ENCODE measurements at places on chromosomes 7 and 10.

DNA sequence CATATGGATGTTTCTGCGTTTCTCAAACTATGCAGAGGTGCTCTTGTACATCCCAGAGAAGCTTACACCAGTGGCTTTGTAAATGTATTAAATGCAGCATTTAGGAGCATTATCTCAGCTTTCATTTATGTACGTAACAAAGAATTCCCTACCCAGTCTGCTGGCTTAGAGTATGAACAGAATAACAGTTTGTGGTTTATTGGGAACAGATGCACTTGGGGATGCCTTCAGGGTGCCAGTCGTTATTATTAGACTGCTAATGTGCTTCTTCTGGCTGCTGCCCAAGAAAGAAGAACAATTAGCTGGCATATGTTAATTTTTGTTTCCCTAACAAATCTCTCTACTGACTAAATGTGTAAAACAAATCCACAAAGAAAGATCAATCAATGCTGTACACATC is 241.9 kb downstream of the FOXP2 start:
- DNase-seq, result no peak

DNA sequence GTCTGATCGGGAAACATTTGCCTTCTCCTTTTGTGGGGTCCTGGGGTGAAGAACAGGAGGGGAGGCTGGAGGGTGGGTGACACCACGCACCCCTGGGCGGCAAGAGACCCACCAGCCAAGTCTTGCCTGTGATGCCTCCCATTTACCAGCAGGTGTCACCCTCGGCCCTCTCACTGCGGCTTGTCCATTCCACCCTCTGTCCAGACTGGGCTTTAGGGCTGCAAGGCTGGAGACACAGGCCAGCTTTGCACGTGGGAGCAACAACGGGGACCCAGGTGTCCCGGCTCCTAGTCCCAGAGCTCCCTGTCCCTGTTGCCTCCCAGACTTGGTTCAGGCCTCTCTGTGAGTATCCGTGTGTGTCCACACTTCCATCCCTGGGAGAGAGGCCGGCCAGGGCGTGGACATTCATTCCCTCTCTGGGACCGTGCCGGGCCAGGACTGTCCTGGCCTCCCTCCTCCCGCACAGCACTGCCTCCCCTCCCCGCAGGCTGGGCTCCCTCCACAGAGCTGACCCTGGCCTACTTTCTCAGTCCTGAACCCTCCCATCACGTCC is 36.2 kb upstream of the GTF2IRD1 start:
- no peak for DNase-seq

DNA sequence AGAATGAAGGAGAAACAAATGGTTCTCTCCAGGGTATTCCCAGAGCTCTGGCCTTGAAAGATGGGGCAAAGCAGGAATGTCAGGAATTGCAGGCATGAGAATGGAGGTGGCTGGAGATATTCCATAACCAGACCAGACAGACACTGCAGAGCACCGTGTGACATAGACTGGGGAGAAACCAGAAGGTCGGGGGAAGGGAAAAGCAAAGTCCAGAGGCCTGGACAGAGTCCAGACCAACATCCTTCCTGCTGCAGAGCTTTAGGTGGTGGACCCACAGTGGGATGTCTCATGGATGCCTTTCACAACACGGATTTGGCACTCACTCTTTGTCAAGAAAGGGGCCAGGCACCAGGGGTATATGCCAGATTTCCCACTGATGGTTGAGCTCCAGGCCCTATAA is 177.2 kb upstream of the INHBA start:
- DNase-seq, result no peak

DNA sequence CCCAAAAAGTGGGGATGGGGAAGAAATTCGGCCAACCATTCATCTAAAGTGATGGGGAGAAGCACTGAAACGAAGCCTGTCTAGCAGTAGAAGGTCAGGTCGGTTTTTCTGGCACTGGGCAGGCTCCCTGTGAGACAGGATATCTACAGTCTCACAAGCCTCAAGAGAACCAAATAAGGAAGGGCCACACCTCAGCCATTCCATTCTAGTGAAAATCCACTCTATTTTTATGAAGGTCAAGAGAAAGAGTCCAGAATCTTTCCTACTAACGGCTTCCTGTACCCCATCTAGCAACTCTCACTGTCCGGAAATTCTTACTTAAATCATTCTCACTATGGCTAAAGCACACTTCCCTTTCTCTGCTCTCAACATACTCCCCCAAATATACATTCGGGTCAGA is 267.1 kb downstream of the PRPF18 start:
- DNase-seq, result no peak

DNA sequence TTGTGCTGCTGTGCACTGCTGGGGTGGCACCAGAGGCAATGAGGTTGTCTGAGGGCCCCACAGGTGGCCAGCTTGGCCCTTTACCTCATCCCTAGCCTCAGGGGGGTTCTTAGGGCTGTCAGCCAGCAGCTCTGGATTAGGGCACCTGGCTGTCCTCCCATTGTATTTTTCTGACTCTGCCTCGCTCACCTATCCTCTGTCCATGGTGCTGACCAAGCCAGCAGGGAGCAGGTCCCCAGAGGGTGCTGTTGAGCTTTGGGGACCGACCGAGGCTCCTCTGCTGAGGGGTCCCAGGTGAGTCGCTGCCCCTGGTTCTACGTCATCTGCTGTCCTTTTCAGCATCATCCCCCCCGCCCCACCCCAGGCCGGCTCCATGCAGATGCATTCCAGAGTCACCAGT is 32.1 kb upstream of the ZNF735 start:
- DNase-seq, result no peak

- DNase-seq, result no peak
Observed at GRCh38 chr7:108236681-108237415, 106.7 kb upstream of the LAMB4 start.
